Esophagus squamous epithelium (tissue), 5 donors: ENCODE measurements at places on chromosomes 3 and 15.

DNA sequence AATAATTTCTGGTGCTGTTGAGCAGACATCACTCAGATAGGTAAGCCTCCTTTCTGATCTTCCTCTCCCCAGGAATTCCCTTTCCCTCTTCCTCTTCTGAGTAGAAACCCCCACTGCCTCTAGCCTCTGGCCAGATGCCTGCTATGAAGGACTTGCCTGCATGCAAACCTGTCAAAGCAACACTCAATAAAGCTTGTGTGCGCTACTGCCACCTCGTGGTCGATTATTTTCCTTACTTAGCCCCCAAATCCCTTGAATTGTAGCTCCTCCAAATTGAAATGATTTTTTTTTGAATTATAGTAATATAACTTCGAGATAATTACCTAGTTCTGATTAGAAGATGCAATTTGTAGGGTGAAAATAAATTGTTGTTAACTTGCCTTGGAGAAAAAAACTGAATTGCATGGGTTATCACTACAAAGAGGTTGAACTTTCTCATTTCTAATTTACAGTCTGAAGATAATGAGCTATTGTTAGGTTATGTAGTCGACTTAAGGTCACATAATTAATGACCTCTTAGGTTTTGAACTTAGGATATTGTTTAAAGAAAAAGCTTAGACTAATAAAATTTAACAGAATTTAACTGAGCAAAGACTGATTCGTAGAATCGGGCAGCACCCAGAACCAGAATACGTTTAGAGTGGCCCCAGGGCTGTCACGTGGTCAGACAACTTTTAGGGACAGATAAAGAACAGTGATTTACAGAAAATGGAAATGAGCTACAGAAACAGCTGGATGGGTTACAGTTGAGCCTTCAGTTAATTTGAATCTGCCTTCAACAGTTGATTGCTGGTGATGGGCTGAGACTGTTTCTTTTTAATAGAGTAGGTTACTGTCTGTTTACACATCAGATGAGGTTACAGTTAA, 269.3 kb downstream of the ARPP21 start:
- no peak for DNase-seq

GRCh38 chr3:130900959-130901358, 7.1 kb downstream of the ATP2C1 start:
- DNase-seq: no peak

- DNase-seq: no peak
Measured at GRCh38 chr3:184525337-184526087, 36.1 kb upstream of the EPHB3 start.

GRCh38 chr3:149395107-149396089, 17.9 kb upstream of the TM4SF1 start:
- DNase-seq: no peak

- no peak for DNase-seq
Measured at GRCh38 chr3:190608850-190609589, 95.1 kb downstream of the IL1RAP start.

GRCh38 chr3:30751610-30752299, 142.7 kb downstream of the GADL1 start:
- no peak for DNase-seq

DNA sequence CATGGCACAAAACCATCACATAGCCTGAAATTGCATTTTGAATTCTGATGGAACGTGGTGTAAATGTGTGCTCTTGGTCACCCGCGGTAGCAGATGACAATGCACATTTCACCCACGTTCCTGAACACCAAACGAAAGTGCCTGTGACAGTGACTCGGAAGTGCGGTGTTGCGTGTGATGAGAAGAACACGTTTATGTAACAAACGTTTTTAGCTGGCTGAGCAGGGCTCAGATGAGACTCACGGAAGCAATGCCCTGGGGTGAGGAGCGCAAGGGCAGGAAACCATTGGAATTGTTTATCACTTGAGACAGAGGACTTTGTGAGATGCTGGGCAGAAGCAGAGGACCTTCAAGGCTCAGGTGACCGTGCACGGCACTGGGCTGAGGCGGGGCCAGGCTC, 449.2 kb upstream of the CFAP20DC start:
- no peak for DNase-seq

DNA sequence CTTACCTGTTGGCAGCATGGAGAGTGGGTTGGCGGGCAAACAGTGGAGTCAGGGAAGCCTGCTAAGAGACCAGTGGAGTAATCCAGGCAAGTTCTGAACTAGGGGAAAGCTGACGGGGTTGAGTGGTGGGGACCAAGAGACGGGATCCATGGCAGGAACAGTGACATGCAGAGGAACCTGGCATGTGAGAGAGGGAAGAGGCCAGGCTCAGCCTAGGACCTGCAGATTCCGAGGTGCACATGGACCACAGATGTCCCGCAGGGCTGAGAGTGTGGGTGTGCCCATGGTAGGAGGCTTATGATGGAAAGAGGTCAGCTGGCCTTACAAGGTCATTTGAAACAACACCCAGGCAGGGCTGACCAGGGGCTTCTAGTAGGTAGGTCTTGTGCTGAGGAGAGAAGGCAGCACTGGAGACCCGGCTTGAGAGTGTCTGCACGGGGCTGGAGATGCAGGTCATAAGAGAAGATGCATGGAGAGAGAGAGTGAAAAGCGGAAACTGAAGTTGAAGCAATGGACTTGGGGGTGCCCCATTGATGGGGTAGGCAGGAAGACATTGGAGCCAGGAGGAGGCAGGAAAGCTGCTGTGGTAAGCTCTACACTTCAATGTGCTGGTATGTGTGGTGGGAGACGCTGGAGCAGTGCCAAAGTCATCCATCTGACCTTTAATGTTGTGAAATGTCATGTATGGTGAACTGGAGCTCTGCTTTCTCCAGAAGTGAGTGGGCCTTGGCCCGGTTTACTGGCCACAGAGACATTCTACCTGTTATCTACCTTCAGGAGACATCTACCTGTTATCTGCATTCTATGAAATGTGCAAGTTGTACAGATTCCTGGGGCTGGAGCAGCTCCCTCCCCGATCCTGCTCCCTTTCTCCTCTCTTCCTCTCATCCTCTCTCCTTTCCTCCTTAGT, 4.6 kb downstream of the SPSB4 start:
- no peak for DNase-seq

DNA sequence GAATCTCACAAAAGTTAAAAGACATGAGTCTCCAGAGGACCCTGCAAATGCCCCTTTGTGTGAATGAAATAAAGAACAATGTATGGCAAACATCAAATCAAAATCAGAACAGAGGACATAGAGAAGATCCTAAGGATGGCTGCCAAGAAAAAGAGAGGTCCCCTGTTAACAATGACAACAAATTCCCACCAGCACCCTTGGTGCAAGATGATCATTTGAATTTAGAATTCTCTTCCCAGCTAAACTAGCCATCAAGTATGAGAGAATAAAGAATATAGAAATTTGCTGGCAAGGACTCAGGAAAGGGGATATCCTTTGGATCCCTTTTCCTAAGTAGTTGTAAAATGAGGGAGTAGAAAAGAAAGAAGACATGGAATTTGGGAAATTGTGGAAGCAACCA, 8.2 kb downstream of the GP5 start:
- DNase-seq: no peak

- no peak for DNase-seq
Measured at GRCh38 chr3:126731044-126731443, 27.0 kb downstream of the CHCHD6 start.

GRCh38 chr15:39180483-39180933, 400.4 kb upstream of the THBS1 start:
- DNase-seq: no peak

DNA sequence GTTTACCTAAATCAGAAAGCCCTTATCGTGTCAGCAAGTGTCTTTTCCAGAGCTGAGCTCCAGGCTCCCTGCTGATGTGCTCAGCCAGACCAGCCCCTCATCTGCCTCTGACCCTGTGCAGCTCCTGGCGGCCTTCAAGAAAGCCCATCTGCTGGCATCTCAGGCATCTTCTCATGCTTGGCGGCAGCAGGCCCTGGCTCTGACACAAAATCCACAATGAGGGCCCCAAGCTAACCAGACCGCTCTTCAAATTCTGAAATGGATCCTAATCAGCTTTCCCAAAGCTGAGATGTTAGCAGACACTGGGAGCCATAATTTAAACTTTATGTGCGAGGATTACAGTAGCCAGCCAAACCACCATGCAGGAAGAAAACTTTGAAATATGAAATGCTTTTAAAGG, 50.8 kb upstream of the CTDSPL start:
- DNase-seq: no peak

DNA sequence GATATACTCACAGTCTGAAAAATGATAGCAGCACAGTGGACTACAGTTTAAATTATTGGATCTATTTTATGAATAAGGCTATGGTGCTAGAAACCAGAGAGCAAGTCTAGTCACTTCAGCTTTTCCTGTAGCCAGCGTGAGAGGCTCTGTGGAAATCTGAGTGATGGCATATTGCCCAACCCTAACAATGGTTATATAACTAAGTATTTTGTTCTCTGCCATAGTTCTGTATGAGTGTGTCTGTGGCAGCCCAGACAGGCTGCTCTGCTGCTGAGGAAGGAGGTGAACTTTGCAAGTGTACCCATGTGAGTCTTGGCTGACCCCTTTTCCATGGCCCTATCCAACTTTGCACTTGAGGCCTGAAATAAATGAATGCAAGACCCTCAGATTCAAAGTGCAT, 105.7 kb downstream of the LRTM1 start:
- DNase-seq: no peak

- no peak for DNase-seq
Measured at GRCh38 chr3:69250014-69250413, 127.6 kb upstream of the LMOD3 start.

- no peak for DNase-seq
Measured at GRCh38 chr3:161401389-161401788, 30.1 kb upstream of the SPTSSB start.

DNA sequence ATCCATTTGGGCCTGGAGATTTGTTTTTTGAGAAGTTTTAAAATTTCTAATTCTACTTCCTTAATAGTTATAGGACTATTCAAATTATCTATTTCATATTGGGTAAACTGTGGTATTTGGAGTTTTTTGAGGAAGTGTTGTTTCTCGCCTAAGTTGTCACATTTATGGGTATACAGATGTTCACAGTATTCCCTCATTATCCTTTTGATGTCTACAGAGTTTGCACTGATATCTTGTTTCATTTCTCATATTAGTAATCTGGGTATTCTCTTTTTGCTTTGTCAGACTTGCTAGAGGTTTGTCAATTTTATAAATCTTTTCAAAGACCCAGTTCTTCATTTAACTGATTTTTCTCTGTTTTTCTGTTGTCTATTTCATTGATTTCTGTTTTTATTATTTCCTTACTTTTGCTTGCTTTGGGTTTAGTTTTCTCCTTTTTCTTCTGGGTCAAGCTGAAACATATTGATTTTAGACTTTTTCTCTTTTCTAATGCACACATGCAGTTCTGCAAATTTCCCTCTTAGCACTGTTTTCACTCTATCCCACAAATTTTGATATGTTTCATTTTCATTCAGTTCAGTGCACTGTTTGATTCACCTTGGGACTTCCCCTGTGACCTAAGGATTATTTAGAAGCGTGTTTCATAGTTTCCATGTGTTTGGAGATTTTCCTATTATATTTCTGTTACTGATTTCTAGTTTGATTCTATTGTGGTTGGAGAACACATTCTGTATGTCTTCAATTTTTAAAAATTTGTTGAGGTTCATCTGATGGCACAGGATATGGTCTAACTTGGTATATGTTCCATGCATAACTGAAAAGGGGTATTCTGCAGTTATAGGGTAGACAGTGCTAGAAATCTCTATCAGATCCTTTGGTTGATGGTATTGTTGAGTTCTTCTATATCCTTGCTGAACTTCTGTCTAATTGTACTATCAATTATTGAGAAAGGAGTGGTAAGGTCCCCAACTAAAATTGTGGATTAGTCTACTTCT, 79.6 kb downstream of the SUMF1 start:
- no peak for DNase-seq

DNA sequence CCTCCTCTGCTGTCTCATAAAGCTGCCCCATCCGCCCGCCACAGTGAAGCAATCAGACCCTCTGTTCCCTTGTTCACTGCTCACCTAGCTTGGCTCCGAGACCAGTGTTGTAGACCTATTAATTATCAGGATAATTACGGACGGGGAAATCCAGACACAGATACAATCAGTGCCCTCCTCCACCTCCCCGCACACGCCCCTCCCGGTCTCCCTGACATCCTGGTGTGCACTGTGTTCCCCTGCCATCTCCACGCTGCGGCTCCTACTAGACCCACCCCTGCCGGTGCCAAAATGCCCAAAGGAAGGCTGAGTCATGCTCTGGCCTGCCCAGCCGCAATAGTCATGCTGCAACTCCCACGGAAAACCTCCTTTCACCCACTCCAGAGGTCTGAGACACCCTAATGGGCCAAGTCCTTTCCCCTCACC, 277.3 kb upstream of the TLE3 start:
- no peak for DNase-seq

DNA sequence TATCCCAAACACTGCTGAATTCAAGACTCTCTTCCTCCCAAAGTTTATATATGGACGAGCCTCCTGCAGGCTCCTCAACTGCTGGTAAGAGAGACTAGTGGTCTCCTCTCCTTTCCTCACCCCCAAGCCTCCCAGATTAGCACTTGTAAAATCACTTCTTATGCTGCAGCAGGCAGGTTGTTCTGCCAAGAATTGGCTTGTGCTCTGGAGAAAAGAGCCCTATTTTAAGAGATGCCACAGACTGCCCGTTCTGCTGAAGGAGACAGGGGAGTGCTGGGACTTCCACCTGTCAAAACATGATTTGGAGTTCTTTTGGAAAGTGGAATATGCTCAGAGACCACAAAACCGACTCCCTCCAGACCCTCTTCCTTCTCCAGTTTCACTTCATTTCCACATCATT, 230.9 kb upstream of the EIF1B start:
- DNase-seq: no peak

DNA sequence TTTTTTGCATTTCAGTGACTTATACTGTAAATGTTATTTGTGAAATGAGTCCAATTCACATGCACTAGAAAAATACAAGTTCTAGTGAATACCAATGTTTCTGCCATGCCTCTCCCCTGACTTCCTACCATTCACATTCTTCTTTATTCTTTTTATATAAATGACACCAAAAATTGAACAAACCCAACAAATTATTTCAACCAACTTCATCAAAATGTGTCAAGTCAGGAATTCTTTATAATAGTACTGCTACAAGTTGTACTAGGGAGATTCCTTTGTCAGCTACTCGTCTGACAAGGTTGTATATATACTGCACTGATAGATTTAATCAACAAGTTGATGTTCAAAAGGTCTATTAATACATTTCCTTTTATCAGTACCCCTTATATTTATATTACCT, 3.0 kb downstream of the TBL1XR1 start:
- DNase-seq: no peak

- no peak for DNase-seq
Measured at GRCh38 chr3:160245261-160245800, 20.1 kb downstream of the C3orf80 start.

GRCh38 chr3:138901567-138901966, 45.4 kb downstream of the FOXL2 start:
- DNase-seq: no peak

DNA sequence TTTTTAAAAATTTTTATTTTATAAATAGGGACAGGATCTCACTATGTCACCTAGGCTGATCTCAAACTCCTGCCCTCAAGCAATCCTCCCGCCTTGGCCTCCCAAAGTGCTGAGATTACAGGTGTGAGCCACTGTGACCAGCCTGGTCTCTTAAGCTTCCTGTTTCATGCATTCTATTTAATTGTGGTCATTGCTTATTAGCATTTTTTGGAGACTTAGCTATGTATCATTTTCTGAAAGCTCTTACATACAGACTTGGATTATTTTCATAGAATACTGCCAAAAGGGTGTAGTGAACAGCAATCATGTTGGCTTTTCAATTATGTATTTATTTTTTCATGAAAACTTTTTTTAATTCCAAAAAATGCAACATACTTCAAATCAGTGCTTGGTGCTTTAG, 51.5 kb upstream of the DCUN1D1 start:
- DNase-seq: no peak

- no peak for DNase-seq
Measured at GRCh38 chr3:172271386-172271976, 176.8 kb downstream of the GHSR start.

GRCh38 chr3:61233746-61234145, 17.5 kb downstream of the FHIT start:
- DNase-seq: no peak
